ENCODE measurements at places on chromosomes 6 and 20. TPM values are rescaled to one million over a fixed set of nuclear protein-coding genes. Genes with fewer than 3 reads are reported as not detected.
A peak's percentile ranks its signal among the peaks of the same experiment; 100 is the strongest.

The TMEM244 gene
- polyA plus RNA-seq = not detected

The PRRT1 gene
- 0.80 TPM for polyA plus RNA-seq

The ASIP gene
- polyA plus RNA-seq = not detected

The IBTK gene
- 43.9 TPM for polyA plus RNA-seq

The ATP6V1G2 gene
- polyA plus RNA-seq = 6.3 TPM

The PRSS16 gene
- polyA plus RNA-seq = 4.8 TPM

The MDFI gene
- 101 TPM for polyA plus RNA-seq

The TRIM40 gene
- 0.16 TPM for polyA plus RNA-seq

The PDSS2 gene
- 17.0 TPM for polyA plus RNA-seq

The GATA5 gene
- polyA plus RNA-seq = 26.8 TPM

The TBC1D20 gene
- 33.4 TPM for polyA plus RNA-seq

The CLPSL1 gene
- not detected for polyA plus RNA-seq

The CFAP206 gene
- 0.59 TPM for polyA plus RNA-seq

The ECT2L gene
- polyA plus RNA-seq = 3.3 TPM

The CST2 gene
- not detected for polyA plus RNA-seq

GRCh38 chr6:14417377-14417776 is 299.8 kb downstream of the CD83 start:
- no peaks in the 10 kb centered on the region for H3K27me3 ChIP-seq
- DNase-seq = no peak
- H3K4me1 ChIP-seq = no peaks in the 10 kb centered on the region
- no peak overlapping the region for H3K27ac ChIP-seq
- no peaks in the 10 kb centered on the region for H3K36me3 ChIP-seq

DNA sequence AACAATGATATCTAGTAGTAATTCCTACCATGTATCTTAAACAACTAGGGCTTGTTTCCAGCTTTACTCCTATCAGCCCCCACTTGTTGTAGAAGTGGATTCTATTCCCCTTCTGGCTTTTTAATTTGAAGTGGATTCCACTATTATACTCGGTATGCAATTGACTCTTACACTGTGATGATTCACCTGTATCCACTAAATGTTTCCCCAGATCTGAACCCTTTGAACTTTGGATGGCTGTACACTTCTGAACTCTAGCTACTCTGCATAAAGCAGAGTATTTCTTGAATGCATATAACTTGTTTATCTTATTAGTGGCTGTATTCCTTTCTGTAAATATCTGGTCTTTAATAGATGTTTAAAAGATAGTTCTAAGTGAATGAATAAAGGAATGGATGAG is 538.4 kb upstream of the NRSN1 start:
- no peaks in the 10 kb centered on the region for H3K36me3 ChIP-seq
- DNase-seq = no peak
- H3K27ac ChIP-seq = no peak overlapping the region

- H3K4me1 ChIP-seq = no peaks in the 10 kb centered on the region
- peak; percentile 24 for DNase-seq
- peak overlapping the region; percentile 49 for H3K27ac ChIP-seq
- H3K36me3 ChIP-seq = no peaks in the 10 kb centered on the region
These were observed 582.2 kb upstream of the FLRT3 start for GRCh38 chr20:14919501-14920081.

DNA sequence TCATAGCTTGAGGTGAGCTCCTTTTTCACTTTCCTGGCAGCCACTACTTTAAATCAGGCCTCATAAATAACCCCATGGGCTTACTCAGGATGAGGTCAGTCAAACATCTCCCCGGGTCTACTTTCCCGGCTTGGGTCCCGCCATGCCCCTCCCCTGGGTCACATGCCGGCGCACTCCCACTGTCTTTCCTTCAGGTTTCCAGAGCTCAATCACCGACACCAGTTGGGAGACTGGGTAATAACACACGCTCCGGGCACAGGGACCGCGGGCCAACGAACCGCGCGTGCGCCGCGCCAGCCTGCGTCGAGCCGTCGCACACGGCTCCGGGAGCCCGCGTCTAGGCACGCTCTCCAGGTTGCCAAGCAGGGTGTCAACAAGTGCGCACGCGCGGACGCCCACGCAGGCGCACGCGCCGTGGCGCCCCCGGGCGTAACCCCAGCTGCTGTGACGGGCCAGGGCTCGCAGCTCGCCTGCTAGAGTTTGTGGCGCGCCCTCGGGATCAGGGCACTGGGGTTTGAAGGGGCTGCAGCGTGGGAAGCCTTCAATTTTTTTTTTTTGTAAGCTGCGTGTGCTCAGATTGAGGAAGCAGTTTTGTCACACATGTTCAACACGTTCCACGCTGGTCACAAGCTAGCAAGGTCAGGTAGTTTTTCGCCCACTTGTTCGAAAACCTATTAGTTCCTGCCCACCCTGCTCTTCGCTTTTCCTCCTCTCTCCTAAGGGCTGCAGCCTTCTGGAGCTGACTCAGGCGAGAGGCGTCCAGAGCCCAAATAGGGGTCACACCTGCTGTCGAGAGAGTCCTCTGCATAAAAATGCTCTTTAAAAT is 31.8 kb downstream of the TFAP2B start:
- no peak for DNase-seq
- H3K27ac ChIP-seq = no peak overlapping the region
- H3K27me3 ChIP-seq = peaks cover 83% of the 10 kb centered on the region
- H3K36me3 ChIP-seq = no peaks in the 10 kb centered on the region

GRCh38 chr6:118536478-118536877 is 11.6 kb upstream of the PLN start:
- no peak for DNase-seq
- no peaks in the 10 kb centered on the region for H3K36me3 ChIP-seq
- no peak overlapping the region for H3K4me3 ChIP-seq
- no peaks in the 10 kb centered on the region for H3K27me3 ChIP-seq
- no peak overlapping the region for H3K27ac ChIP-seq

- H3K4me1 ChIP-seq = no peaks in the 10 kb centered on the region
- no peaks in the 10 kb centered on the region for H3K36me3 ChIP-seq
- no peak overlapping the region for H3K4me3 ChIP-seq
- peaks cover 15% of the 10 kb centered on the region for H3K27me3 ChIP-seq
These were observed 76.2 kb downstream of the FAM229B start for GRCh38 chr6:112163295-112164257.

DNA sequence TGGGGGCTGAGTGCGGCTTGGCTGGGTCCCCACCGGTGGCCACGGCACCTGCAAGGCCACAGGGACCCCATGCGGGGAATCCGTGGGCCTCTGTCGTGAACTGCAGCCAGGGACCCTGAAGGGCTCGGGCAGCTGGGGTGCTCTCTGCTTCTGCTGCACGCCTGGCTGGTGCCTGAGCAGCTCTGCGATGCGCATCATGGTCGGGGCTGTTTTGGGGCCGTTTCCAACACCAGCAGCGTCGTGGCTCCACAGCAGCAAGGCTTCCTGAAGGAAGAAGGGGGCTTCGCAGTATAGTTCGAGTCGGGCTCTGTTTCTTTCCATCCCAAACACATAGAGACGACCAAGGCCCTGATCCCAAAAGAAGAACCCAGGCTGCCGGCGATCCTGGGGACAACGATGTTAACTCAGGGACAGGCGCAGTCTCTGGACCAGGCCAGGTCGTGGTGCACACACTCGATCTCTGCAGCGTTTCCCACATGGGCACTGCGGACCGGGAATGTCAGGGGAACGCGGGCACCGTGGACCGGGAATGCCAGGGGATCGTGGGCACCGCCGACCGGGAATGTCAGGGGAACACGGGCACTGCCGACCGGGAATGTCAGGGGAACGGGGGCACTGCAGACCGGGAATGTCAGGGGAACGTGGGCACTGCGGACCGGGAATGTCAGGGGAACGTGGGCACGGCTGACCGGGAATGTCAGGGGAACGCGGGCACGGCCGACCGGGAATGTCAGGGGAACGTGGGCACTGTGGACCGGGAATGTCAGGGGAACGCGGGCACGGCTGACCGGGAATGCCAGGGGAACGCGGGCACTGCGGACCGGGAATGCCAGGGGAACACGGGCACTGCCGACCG is 36.8 kb upstream of the BHLHE23 start:
- no peak overlapping the region for H3K27ac ChIP-seq
- no peak overlapping the region for H3K4me3 ChIP-seq
- no peaks in the 10 kb centered on the region for H3K4me1 ChIP-seq
- peaks cover 78% of the 10 kb centered on the region for H3K27me3 ChIP-seq

DNA sequence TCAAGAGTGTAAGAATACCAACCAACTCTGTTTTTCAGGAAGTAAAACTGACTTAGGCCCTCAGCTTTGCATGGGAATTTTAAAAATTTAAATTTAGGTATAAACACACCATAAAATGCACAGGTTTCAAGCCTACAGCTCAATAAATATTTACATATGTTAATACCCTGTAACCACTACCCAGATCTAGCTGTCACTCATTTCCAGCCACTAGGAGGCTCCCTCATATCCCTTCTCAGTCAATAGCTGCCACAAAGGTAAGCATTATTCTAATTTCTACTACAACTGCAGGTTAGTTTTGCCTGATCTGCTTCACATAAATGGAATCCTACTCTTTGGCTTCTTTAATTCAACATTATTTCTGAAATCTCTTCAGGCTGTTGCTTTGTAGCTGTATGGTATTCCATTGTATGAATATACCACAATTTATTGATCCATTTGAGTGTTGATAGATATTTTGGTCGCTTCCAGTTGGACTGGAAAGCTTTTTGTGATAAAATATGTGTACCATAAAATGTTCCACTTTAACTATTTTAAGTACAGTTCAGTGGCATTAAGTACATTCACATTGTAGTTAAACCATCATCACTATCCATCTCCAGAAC is 32.5 kb upstream of the MEI4 start:
- H3K4me1 ChIP-seq = no peaks in the 10 kb centered on the region
- no peak for DNase-seq
- no peak overlapping the region for H3K4me3 ChIP-seq
- no peak overlapping the region for H3K27ac ChIP-seq
- H3K27me3 ChIP-seq = no peaks in the 10 kb centered on the region
- no peaks in the 10 kb centered on the region for H3K36me3 ChIP-seq

DNA sequence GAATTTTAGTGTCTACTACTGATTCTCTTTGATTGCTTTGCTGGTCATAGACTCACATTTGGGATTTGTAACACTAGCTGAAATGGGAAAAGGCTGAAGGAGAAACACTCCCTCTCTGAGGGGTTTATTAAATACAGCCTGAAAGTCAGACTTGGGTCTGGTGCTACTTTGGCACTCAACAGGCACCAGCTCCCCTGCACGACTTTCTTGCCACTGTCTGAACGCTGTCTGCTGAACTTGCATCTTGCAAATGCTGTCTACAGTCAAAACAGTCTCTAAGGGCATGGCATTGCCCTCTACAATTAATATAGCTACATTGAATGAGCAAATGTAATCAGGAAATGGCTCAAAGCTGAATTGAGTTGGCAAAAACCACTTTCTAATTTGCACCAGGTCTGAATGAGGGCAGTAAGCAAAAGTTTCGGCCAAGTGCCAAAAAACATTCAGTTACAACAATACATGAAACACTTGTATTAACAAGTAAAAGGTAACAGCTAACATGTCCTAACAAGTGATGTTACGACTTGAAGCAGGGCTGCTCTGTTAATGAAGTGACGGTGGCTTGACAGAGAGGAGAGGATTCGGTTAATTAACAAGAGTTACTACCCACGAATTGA is 119.5 kb downstream of the FOXC1 start:
- no peak for DNase-seq
- H3K4me3 ChIP-seq = no peak overlapping the region
- no peaks in the 10 kb centered on the region for H3K36me3 ChIP-seq
- H3K4me1 ChIP-seq = peaks cover under 1% of the 10 kb centered on the region
- H3K27ac ChIP-seq = no peak overlapping the region
- no peaks in the 10 kb centered on the region for H3K27me3 ChIP-seq

GRCh38 chr6:147447835-147448611 is 60.5 kb upstream of the SAMD5 start:
- H3K36me3 ChIP-seq = no peaks in the 10 kb centered on the region
- H3K4me1 ChIP-seq = no peaks in the 10 kb centered on the region
- H3K4me3 ChIP-seq = no peak overlapping the region
- no peak overlapping the region for H3K27ac ChIP-seq

DNA sequence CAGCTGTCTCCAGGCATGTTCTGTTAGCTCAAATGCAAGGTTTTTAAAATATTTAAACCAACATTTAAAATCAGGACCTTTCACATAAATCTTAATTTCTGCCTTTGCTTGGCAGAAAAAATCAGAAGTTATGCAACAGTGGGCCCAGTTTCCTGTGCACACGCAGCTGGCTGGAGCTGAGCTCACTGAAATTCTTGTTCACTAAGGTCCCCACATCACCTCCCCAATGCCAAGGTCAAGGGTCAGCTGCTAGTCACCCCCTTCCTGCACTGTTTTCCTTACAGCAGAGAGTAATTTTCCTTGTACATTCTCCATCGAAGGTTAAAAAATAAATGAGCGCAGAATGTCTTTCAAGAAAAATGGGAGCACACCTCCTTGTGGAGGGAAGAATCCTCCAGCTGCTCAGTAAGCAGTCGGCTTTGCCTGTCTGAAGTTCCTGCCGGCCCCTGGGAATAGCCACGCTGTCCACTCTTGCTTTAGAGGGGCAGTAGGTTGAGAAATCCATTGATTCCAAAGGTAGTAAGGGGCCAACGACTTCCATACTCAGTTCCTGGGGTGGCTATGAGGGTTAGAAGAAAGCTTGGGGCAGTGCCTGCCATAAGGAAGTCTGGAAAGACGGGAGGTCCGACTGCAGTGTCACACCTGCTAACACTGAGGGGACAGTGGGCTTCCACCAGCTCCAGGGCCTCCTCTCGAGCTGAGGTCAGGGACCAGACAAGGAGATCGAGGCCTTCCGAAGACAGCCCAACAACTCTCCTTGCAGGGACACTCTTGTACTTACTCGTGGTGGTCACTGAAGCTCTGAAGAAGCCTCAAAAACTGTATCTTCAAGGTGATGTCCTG is 56.8 kb downstream of the MYH7B start:
- no peaks in the 10 kb centered on the region for H3K27me3 ChIP-seq
- no peak for DNase-seq
- H3K4me3 ChIP-seq = no peak overlapping the region
- H3K27ac ChIP-seq = no peak overlapping the region

DNA sequence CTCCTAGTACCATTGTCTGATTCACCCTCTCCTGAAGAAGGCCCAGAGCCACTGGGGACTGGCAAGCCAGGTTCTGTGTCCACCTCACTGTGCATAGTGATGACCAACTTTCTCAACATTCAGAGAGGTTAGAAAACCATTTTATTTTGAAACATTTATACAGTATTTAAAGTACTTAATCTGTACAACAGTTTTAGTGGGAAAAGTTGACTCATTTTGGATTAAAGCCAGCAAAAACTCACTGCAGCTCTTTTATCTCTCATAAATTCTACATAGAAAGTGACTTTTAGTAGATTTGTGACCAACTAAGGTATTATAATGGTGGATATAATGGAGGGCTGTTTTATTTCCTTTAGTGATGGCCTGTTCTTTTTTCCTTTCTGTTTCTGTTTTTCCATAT is 9.7 kb downstream of the TULP4 start:
- no peak overlapping the region for H3K27ac ChIP-seq
- H3K4me3 ChIP-seq = no peak overlapping the region
- H3K4me1 ChIP-seq = peaks cover 13% of the 10 kb centered on the region

DNA sequence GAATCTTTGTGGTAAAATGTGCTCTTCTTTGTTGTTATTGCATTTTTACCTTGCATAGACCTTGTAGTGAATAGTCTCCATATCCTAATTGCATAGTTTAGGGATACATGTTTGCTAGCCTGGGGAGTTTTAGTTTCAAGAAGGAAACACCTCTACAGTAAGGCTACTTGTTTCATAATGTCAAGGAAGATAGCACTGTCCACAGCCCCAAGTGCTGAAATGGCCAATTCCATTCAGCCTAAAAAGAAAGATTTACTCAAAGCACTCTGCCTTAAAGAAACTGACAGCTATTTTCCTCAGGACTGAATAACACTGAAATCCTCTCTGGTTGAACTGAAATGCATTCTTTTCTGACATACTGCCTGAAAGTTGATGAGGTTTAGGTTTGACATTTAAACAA is 2.6 kb downstream of the HCRTR2 start:
- no peak overlapping the region for H3K4me3 ChIP-seq
- no peaks in the 10 kb centered on the region for H3K36me3 ChIP-seq
- no peak for DNase-seq
- no peak overlapping the region for H3K27ac ChIP-seq
- H3K4me1 ChIP-seq = no peaks in the 10 kb centered on the region

Measured in left lung (tissue), 14 donors.